ENCODE measurements at places on chromosomes 6 and 20. TPM values are rescaled to one million over a fixed set of nuclear protein-coding genes. Genes with fewer than 3 reads are reported as not detected.

ERVFRD-1 gene
- not detected for total RNA-seq

IMPG1 gene
- not detected for total RNA-seq

SPTLC3 gene
- 2.8 TPM for total RNA-seq

AGER gene
- 0.14 TPM for total RNA-seq

PROKR2 gene
- total RNA-seq: not detected

C6orf58 gene
- under 0.01 TPM for total RNA-seq

NOL7 gene
- 43.6 TPM for total RNA-seq

MOCS1 gene
- total RNA-seq: 8.0 TPM

CPNE5 gene
- total RNA-seq: 0.55 TPM

SPAG4 gene
- total RNA-seq: 22.0 TPM

MTFR2 gene
- 0.83 TPM for total RNA-seq

ENPP4 gene
- total RNA-seq: 2.8 TPM

TMEM170B gene
- total RNA-seq: 2.1 TPM

AVP gene
- not detected for total RNA-seq

BTNL2 gene
- not detected for total RNA-seq

HLA-DPB1 gene
- 2.3 TPM for total RNA-seq

HEY2 gene
- total RNA-seq: not detected

FOXS1 gene
- not detected for total RNA-seq

SLC22A7 gene
- total RNA-seq: not detected

STMND1 gene
- not detected for total RNA-seq

ASIP gene
- total RNA-seq: not detected

ROS1 gene
- 0.09 TPM for total RNA-seq

KLC4 gene
- total RNA-seq: 15.5 TPM

C2 gene
- 5.4 TPM for total RNA-seq

PLN gene
- 0.28 TPM for total RNA-seq

MRAP2 gene
- 0.65 TPM for total RNA-seq

HLA-DMB gene
- total RNA-seq: under 0.01 TPM

MYH7B gene
- 0.18 TPM for total RNA-seq

SYCP2L gene
- 0.09 TPM for total RNA-seq

GDAP1L1 gene
- under 0.01 TPM for total RNA-seq

NR2E1 gene
- not detected for total RNA-seq

HIVEP1 gene
- 11.2 TPM for total RNA-seq

CALHM5 gene
- total RNA-seq: 8.7 TPM

PACSIN1 gene
- not detected for total RNA-seq

MLN gene
- total RNA-seq: not detected

PAK5 gene
- total RNA-seq: not detected

CD40 gene
- 5.6 TPM for total RNA-seq

PRELID3B gene
- total RNA-seq: 85.8 TPM

PTPRT gene
- total RNA-seq: under 0.01 TPM

IRF4 gene
- 0.65 TPM for total RNA-seq

SPATS1 gene
- not detected for total RNA-seq

TSHZ2 gene
- 0.43 TPM for total RNA-seq

CST5 gene
- not detected for total RNA-seq

SNPH gene
- 10.4 TPM for total RNA-seq

MMP24 gene
- 0.14 TPM for total RNA-seq

LY6G6D gene
- not detected for total RNA-seq

OR12D3 gene
- not detected for total RNA-seq

LAMA5 gene
- total RNA-seq: 18.0 TPM

FAM162B gene
- 1.4 TPM for total RNA-seq

MYT1 gene
- total RNA-seq: not detected
